ENCODE measurements at places on chromosomes 4 and X.

GRCh38 chr4:13328591-13328990, 155.5 kb downstream of the RAB28 start:
- DNase-seq, result no peak

- DNase-seq, result no peak
Observed at GRCh38 chr4:139746431-139747171, 81.0 kb downstream of the MGST2 start.

DNA sequence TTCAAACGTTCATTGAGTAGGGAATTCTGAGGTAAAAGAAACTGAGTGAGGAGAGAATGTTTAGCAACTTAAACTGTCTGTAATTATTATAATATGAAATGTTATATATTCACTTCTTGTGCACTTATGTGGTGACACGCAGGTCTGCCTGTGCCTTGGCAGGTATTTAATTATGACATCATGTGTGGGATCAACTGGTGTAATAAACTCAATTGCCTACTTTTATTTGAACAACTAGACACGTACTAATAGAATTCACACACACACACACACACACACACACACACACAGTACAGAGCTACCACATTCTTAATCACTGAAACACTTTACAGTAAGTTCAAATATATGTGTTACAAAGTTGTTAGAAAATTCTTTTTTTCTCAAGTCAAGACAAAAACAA, 20.7 kb upstream of the SLC25A31 start:
- no peak for DNase-seq

GRCh38 chr4:16250661-16251365, 24.5 kb upstream of the TAPT1 start:
- no peak for DNase-seq

DNA sequence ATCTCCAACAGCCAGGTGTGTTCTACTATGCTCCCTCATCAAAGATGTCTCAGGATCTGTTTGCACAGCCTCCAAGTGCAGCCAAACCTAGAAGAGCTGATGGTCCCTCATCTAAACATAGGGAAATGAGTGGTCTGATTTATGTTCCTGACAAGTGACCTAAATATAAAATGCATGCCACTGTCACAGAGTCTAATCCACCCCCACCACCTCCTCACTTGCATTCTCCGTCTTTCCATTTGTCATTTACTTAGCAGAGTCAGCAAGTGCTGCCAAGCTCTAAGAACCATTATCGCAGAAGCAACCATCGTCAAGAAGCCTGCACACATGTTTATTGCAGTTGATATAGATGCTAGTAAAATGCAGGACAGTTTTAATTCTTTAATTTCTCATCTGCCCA, 33.1 kb upstream of the VCX3A start:
- DNase-seq, result no peak

DNA sequence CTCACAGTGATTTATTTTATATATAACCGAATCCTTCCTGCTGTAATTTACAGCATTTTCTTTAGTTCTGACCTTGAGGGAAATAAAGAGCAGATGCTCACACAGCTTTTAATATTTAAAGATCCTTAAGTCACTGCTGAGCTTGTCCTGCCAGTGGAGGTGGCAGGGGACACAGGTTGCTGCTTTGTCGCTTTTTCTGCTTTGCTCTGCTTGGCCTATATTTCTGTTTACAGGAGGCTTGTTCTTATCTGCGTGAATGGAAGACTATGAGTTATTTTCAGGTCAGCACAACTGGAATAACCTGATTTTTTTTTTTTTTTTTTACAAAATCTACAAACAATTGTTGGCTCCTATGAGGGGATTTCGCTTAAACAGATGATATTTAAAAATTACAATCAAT, 2.3 kb downstream of the TXK start:
- no peak for DNase-seq

DNA sequence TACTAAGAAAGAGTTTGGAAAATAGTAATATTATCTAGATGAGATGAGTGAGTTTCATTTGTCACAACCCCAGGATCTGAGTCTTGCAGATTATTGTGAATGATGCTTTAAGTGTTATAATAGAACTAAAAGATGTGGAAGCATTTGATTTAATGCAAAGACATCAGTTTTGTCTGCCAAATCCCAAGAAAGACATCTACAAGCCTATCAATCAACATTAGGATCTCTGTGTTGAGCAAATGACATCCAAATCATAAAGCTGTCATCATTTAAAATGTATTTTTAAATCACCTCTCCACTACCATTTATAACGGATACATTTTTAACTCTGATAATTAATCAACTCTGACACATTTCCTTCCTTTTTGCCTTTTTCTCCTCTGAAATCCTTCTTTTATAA, 310.8 kb upstream of the SLIT2 start:
- no peak for DNase-seq

- DNase-seq, result no peak
Observed at GRCh38 chr4:150164055-150164454, 85.8 kb downstream of the DCLK2 start.

DNA sequence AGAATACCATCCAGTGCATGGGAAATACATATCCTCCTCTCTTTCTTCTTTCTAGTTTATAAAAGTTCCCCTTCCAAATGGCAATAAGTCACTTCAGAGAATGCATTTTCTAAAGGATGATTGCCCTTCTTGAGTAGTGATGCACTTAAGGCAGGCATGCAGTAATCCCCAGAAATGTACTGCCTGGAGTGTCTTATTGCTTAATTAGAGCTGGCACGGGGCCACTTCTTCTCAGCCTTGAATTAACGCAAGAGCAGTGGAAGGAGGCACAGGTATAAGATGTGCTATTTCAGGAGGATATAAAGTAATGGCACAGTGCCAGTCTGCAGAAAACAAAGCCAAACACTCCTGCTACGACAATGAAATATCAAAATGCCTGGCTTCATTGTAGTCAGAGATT, 371.4 kb upstream of the FAM241A start:
- no peak for DNase-seq

DNA sequence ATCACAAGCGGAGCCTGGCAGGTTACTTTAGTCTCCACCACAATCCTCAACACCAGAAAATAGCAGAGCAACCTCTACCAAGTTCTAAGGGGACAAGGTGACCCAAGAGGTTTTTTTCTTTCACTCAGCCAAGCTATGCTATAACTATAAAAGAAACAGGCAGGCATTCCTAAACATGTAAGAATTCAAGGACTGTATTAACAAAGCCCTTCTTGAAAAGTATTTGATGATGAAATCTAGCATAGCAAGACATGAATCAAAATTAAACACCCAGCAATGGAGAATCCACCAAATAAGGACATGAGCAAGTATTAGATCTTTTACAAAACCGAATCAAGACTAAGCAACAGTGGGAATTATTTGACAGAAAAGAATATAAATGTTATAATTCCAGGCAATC, 25.7 kb upstream of the C1QTNF7 start:
- DNase-seq, result no peak

- DNase-seq, result no peak
Observed at GRCh38 chr4:148076964-148077363, 345.1 kb downstream of the ARHGAP10 start.

DNA sequence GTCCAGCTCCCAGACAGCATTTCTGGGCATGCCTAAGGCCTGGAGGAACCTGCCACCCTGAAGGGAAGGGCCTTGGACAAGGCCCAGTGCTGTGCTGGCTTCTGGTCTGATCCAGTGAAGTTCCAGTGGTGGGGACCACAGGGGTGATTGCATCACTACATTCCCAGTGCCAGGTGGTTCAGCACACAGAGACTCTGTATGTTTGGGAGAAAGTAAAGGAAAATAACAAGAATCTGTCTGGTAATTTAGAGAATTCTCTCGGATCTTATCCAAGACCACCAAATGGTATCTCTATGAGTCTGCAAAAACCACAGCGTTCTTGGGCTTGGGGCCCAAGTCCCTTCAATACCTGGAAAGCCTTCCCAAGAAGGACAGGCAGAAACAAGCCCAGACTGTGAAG, 131.8 kb upstream of the MAD2L1 start:
- DNase-seq, result no peak

- no peak for DNase-seq
Observed at GRCh38 chr4:18981234-18981615, 959.7 kb upstream of the LCORL start.

DNA sequence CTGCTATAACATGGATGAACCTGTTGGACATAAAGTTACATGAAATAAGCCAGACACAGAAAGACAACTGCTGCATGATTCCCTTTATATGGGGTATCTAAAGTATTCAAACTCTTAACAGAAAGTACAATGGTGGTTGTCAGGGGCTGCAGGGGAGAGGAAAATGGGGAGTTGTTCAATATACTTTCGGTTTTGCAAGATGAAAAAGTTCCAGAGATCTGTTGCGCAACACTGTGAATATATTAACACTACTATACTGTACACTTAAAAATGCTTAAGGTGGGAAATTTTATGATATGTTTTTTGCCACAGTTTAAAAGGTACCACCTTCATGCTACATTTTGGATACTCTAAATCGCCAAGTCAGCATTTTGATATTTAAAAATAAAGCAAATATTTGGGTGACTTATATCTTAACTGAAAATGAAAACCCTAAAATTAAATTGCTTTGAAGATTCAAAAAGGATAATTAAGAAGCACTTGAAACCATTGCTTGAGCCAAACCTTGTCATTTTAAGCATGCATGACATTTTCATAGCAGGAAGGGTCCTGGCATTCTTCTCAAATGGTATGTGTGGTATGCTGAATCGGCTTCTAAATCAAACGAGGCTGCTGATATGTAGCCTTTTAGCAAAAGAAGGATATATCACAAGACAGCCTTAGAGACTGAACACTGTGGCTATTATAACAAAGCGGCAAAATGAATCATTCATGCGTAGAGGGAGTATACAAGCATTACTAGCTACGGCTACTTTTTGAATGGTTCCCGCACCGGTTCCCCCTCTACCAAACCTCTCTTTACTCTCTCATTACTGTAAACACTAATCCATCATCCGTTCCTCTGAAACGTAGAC, 607.1 kb upstream of the DIPK2B start:
- DNase-seq, result peak; percentile 57

DNA sequence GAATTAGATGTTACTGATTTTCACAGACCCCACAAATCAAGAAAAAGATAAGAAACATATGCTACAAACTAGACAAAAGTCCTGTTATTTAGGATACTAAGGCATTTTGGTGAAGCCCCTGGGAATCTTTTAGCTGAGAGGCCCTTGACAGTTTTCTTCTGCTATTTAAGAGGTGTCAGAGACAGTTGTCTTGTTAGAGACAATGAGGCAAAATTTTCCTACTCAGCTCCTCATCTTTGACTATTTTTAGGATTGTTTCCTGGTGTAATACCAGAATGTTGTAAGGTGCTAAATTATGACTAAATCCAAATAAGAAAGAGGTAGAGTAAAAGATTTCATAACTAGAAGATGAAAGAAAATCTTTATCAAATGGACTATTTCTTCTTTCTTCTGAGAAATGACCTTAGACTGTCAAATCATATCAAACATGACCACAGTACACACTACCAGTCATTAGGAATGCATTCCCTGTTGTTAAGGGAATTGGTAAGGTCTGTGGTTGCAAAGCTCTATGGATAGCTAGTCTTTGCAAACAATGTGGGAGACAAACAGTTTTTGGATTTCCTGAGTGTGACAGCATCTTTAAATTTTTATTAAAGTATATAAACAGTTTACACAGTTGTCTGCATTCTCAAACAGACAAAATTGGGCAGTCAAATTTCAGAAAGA, 926.1 kb downstream of the ADGRL3 start:
- DNase-seq, result no peak
